Activated CD4-positive, CD25-positive, alpha-beta regulatory T cell treated with anti-CD3 and anti-CD28 coated beads, Interleukin-2, amount 50 U/mL, for 16 hours (primary cell): ENCODE measurements at places on chromosomes 2 and 18.

DNA sequence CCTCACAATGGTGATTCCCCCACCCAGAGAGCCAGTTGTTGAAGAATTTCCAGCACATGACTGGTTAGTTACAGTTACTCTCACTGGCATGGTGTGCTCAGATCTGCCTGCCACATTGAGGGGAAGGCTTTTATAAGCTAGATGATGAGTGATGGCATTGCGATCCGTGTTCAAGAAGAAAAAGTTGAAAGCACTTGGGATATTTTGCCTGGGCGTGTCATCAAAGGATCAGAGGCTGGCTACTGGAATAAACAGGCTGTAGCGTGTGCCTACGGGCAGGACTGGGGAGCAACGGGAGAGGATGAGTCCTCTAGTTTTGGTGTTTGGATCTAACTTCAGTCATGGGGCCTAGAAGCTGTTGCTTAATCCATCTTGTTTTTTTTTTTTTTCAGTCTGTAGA lies 175.0 kb downstream of the SETBP1 start:
- no peak for DNase-seq

DNA sequence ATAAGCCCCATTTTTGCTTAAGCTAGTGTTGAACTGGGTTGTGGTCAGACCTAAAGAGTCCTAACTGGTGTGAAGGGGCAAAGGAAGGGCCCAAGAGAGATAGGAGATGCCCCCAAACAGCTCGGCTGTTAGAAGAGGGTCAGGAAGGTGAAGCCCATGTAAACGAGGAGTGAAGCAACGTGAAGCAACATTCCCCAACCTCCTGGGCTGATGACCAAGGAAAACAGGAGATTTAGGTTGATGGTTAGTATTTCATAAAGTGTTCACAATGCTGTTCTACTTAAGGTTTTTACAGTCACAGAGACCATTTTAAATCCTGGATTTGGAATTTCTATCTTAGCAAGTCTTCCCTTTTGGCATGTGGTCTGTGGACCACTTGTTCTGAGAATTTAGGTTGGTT lies 144.0 kb upstream of the SERPINE2 start:
- DNase-seq, result no peak

- no peak for DNase-seq
These were observed 1024.9 kb downstream of the BCL11A start for GRCh38 chr2:59528525-59528924.

GRCh38 chr18:741931-742512 lies 29.6 kb upstream of the ENOSF1 start:
- DNase-seq, result no peak

DNA sequence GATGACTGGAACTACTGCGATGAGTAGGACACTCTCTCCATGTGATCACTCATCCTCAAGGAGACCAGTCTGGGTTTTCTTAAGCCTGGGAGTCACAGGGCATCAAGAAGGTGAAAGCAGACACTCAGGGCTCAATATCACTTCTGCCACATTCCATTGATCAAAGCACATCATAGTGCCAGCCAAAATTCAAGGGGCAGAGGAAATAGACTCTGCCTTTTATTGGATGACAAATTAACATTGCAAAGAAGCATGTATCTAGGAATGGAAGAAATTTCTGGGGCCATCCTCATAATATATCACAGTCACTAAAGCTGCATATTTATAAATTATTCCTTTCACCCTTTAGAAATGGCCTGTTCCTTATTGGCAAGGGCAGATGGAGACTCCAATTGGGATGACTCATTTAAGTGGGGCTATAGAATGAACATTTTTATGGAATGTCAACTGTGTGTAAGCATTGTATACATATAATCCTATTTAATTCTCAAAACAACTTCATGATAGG lies 114.8 kb upstream of the CDC42EP3 start:
- DNase-seq, result no peak

DNA sequence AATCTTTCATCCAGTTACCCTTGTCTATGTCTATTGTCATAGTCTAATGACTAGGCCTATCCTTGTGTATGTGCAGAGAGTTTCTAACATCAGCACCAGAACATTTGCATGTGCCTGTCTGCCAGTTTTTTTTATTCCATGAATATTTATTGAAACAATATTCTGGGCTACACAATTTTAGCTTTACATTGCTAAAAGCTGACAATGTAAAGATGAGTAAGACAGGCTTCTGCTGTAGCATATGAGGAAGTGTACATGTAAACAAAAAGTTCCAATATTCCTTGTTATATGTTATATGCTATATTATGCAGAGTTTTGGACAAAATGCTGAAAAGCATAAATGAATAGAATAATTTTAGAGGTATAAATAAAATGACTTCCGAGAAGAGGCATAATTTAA lies 357.7 kb downstream of the NYAP2 start:
- no peak for DNase-seq

DNA sequence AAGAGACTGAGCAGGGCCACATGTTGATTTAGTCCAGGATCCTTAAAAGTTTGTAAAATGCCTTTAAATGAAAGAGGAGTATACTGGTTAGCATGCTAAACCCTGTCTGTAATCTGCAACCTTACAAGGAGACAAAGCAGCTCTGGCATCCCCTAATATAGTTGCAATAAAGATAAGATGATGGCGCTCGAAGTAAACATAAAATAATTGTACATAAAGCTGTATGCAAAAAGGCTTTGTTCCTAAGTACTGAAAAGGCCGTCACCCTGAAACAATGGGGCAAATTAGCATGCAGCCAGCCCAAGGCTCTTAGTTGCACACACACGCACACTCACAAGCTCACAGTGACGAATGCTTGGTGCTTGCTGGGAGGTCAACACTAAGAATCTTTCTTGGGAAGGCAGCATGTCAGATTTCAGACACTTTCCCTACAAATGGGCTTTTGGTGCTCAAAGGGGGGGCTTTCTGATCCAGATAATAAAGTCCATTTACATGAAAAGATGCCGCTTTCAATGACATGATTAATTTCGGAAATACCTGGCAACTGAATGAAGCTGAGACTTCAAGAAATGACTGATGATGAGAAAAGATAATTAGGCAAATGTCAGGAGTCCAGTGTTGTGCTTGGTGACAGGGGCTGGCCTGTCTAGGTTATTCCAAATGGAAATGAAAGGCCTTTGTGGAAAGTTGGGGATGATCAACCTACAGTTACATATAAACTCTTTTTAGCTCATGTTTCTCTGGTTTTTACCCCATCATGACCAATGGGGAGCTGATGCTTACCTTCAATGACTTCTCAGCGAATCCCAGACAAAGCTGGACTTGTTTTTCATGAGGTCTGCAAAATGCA lies 370.3 kb downstream of the MEIS1 start:
- no peak for DNase-seq
